ENCODE measurements at places on chromosomes 3 and 15.

DNA sequence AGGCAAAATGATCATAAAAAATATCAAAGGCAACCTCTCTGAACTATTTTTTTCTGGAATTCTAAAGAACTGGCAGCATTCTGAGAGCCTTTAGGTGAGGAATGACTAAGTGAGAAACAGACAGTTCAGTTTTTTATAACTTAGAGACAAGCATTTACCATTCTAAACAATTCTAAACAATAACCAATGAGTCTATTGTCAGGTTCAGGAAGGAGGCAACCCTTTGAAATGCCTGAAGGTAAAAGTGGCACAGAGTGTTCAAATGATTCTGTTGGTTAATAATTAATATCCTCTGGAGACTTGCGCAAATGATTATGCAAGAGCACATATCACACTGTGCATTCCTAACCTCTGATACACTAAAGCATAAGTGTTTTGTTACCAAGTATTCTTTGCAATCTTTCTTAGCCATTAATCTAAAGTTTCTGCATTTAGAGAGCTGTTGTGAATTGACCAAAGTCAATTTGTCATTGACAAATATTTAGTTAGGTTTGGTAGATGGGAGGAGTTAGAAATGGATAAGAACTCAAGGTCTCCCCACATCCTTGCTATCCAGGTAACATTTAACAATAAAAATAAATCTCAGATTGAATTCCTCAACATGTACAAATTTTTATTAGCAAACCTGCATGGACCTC lies 9.2 kb upstream of the TGFBR2 start:
- DNase-seq, result peak; percentile 76

GRCh38 chr15:90750186-90750585 lies 33.0 kb downstream of the BLM start:
- no peak for DNase-seq

DNA sequence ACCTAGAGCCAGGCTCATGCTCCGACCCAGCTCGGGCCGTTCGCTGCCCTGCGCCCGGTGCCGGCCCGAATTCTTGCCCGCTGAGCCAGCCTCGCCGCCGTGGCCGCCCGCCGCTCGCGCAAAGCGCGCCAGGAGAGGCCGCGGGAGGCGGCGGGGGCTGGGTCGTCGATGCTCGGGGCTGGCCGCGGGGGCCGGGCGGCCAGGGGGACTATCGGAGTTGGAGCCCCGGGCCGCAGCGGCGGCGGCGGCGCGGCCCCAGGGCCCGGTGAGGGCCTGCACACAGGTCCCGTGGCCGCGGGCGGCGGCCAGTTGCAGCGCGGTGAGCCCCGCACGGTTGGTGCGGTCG lies 1.1 kb downstream of the ANKRD63 start:
- DNase-seq, result peak; percentile 21

GRCh38 chr15:68814596-68814995 lies 6.1 kb downstream of the ANP32A start:
- no peak for DNase-seq

DNA sequence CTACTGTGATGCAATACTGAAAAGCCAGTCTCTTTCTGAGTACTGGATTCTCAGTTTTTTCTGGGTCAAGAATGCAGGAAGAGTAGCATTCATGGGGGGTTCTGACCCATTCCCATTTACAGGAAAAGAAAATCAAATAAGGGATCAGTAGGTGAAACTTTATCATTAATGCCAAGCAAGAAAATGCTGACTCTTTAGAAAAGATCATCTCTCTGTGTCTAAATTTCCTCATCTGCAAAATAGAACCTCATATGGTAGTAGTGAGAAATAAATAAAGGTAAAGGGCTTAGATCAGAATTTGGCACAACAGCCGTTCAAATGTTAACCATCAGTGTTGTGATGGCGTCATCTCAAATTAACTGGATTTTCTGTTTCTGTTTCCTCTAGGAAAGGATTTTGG lies 807.6 kb upstream of the LMCD1 start:
- no peak for DNase-seq

GRCh38 chr3:174146008-174146407 lies 713.1 kb upstream of the NAALADL2 start:
- no peak for DNase-seq

DNA sequence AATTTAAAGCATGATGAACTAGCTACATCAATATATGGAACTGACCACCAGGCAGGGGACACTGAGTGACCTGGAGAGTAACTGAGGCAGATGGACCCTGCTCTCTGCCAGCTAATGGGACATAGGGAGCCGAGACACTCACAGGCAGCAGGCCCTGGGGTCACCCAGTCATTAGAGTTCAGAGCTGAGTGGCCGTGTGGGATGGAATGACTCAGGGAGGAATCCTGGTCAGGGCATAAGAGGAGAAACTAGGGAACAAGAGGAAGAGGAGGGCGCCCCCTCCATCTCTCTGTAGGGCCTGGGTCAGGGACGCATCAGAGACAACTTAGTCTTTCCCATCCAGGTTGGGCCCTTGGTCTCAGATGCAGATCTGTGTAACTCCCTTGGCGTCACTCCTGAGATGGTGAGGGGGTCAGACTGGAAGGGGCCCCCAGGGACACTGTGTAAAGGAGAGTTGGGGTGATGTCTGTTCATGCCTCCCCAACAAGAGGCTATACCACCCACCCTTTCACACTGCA lies 39.8 kb downstream of the CCDC12 start:
- no peak for DNase-seq

DNA sequence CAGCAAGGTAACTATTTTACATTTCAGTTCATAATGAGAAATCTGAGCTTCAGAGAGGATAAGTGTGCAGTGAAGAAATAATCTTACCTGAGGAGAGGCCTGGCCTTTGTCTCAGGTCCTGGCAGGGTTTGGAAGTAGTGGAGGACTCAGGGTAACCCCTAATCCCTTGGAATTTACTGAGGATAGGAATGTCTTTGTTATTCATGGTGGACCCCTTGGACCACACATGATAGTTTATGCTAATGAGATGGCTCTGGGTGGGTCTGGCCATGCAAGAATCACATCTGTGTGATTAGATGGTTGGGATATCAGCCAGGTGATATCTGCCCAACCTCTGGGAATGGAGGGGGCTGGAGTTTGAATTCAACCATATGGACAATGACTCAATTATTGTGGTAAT lies 65.0 kb upstream of the DAZL start:
- DNase-seq, result no peak

DNA sequence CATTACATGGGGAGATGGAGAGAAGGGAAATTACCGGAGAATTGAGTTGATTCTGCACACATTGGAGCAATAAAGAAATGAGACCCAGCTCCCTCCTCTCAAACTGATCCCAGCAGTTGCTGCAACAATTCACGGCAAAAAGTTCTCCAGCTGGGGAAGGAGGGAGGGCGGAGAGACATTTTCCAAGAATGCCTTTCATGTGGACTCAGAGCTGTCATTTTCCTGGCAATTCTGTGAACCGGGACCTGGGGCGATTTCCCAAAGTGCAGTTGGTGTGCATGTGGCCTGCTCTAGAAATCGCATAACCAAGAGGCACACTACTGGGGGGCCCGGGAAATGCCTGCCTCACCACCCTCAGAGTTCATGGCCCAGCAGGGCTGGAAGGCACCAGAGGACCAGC lies 48.7 kb upstream of the IREB2 start:
- DNase-seq, result peak; percentile 94

GRCh38 chr15:77566092-77566491 lies 66.6 kb downstream of the LINGO1 start:
- no peak for DNase-seq

DNA sequence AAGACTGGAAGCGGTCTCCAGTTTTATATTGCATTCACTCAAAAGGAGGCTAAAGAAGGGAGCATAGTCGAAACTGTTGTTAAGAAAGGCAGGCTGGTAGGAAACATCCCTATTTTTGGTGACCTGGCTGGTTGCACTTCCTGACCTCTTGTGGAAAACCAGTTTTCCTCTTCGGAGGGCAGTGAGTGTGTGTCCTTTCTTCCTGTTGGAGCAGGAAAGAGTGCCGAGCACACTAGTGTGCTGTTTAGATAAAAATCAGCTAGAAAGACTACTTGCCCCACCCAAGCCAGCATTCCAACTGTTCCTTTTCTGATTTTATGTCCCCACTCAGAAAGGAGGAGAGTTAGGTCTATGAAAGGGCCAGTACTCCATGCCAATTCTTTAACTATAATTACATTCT lies 65.1 kb upstream of the CCR4 start:
- DNase-seq, result no peak

- no peak for DNase-seq
These were observed 418.6 kb upstream of the KCNMB2 start for GRCh38 chr3:178117641-178118040.

DNA sequence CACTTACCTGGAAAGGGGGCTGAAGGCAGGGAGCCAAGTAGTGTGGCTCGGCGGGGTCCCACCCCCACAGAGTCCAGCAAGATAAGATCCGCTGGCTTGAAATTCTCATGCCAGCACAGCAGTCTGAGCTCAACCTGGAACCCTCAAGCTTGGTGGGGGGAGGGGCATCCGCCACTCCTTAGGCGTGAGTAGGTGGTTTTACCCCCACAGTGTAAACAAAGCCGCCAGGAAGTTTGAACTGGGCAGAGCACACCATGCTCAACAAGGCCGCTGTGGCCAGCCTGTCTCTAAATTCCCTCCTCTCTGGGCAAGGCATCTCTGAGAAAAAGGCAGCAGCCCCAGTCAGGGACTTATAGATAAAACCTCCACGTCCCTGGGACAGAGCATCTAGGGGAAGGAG lies 156.3 kb downstream of the KBTBD8 start:
- DNase-seq, result no peak

- DNase-seq, result no peak
These were observed 186.0 kb downstream of the NLGN1 start for GRCh38 chr3:173583496-173583895.

- DNase-seq, result peak; percentile 69
These were observed 423.5 kb downstream of the TUSC7 start for GRCh38 chr3:117133066-117133465.

DNA sequence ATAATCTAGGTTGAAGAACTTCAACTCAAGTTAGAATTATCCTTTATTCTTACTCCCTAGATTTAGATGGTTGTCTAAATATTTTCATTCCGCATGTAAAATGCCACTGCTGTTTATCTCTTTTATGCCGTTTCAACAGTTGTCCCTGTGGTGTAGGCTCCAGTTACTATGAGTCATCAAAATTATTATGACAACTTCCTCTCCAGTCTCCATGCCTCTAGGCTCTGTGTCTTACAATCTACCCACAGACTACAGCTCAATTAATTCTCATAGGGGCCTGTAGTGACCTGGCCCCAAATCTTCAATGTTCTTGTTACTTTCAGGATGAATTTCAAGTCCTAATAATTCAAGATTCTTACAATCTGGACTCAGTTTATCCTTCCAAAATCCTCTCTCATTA lies 105.8 kb upstream of the UNC13C start:
- no peak for DNase-seq

DNA sequence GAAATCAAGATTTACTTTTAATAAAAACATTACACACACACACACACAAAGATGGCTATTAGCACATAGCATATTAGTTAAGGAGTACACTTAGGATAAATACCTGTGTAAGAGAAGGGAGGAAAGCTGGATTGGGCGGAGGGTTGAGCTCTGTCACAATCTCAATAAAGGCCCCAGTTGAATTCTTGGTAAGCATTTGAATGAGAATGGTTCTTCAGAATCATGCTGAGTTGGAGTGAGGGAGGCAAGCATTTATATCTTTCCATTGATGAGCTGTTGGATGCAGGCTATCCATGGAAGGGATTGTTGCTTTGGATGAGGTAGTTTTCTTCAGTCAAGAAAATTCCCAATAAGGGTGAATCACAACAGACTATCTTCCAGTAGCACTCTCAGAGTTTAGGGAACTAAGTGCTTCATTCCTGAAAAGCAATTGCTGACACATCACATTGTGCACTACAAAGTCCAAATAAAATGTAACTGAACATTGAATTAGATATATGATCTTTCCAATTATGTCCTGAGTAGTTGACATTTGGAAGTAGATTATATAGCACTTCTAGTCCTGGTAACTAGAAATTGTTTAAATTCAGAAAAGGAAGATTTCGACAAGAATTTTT lies 95.7 kb downstream of the SUCNR1 start:
- no peak for DNase-seq

DNA sequence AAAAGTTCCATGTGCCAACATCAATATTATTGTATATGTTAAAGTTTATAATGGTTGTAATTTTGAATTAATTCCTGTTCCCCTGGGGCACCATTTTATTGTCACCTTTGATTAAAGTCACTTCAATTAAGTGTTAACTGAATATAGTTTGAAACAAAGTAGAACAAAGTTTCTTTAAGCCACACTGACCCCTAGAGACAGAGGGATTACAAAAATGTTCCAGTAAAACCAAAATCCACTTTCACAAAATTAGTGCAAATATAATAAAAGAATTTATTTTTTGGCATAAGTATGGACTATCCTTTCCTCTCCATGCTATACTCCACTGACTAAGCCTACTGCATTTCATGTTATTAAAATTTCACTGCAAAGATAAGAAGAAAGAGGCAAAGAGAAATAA lies 123.9 kb downstream of the ZMAT3 start:
- DNase-seq, result peak; percentile 43

- no peak for DNase-seq
These were observed 137.1 kb upstream of the PRR20G start for GRCh38 chr3:127424766-127425504.

Measured in adipocyte (in vitro differentiated cells).